Liver (tissue), 10 donors: ENCODE measurements at places on chromosomes 1 and 21. TPM values are rescaled to one million over a fixed set of nuclear protein-coding genes. Genes with fewer than 3 reads are reported as not detected.

GRCh38 chr1:113353580-113353979, 36.7 kb upstream of the MAGI3 start:
- no peak for DNase-seq
- H3K27ac ChIP-seq = no peak overlapping the region
- no peaks in the 10 kb centered on the region for H3K27me3 ChIP-seq
- H3K4me1 ChIP-seq = no peaks in the 10 kb centered on the region
- H3K36me3 ChIP-seq = no peaks in the 10 kb centered on the region

- no peaks in the 10 kb centered on the region for H3K27me3 ChIP-seq
- no peak for DNase-seq
- no peak overlapping the region for H3K4me3 ChIP-seq
- no peak overlapping the region for H3K27ac ChIP-seq
- no peaks in the 10 kb centered on the region for H3K4me1 ChIP-seq
- H3K36me3 ChIP-seq = no peaks in the 10 kb centered on the region
Measured at GRCh38 chr1:72462186-72462905, 180.0 kb upstream of the NEGR1 start.

DNA sequence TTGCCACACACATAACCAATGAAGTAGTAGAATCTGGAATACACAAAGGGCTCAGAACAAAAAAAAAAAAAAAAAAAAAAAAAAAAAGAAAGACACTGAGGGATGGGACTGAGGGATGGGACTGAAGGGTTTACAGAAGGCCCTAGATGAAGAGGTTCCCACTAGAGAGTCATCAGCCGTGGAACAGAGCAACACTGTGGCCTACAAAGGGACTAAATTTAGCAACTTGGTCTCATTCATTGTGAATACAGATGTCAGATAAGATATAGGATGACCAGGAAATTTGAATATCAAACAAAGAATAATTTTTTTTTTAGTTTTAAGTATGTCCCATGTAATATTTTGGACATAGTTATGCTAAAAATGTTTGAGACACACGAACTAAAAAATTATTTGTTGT, 62.1 kb downstream of the GLUL start:
- H3K27ac ChIP-seq = no peak overlapping the region
- no peak for DNase-seq
- H3K4me1 ChIP-seq = no peaks in the 10 kb centered on the region
- H3K36me3 ChIP-seq = no peaks in the 10 kb centered on the region
- no peaks in the 10 kb centered on the region for H3K27me3 ChIP-seq

DNA sequence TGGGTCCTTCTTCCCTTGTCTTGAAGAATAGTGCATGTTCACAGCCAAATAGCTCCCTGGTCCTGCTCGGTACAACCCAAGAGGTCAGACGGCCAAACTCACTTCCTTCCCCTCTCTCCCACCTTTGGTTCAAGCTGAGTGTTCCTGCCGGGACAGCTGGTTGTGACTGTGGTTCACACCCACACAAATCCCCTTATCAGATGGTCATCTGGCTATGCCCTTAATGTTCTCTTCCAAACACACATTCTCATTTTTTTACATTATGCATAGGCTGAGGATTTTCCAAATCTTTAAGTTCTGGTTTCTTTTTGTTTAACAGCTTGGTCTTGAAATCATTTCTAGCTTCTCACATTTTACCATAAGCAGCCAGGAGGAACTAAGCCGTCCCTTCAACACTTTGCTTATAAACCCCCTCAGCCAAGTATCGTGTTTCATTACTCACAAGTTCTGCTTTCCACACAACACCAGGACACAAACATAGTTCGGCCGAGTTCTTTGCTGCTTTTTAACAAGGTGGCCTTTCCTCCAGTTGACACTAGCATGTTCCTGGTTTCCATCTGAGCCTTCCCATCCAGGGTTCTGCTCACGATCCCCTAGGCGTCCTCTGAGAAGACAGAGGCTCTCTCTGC, 19.7 kb upstream of the TSPEAR start:
- no peaks in the 10 kb centered on the region for H3K36me3 ChIP-seq
- no peak overlapping the region for H3K4me3 ChIP-seq
- no peak for DNase-seq
- no peaks in the 10 kb centered on the region for H3K4me1 ChIP-seq

DNA sequence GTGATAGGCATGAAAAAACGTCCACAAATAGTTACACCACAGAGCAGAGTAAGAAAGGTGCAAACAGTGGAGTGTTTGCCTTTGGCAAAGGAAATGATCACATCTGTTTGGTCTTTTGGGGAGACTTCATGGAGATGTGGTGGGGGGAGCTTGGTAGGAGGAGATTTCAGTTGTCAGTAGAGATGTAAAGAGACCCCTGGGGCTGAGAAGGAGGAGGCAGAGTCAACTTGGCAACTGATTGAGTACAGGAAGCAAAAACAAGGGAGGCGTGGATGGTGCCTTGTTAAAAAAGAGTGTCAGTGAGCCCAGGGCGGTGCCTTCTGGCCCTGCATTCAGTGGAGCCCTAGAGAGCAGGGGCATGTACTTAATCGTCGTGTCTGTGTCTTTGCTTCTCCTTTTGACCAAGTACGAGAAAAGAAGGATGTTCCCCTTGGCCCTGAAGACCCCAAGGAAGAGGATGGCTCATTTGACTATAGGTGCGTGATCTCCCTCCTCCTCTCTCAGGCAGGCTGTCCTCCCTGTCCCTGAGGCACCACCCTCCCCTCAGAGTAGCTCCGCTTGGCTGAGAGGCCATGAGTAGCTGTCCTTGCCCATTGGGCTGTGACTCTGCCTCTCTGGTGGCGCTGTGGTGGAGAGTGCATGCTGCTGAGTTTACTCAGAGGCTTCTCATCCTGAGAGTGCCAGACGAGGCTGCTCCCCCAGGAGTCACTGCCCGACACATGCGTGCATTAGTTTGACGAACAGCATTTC, 30.4 kb upstream of the CNTN2 start:
- DNase-seq = no peak
- peaks cover 14% of the 10 kb centered on the region for H3K4me1 ChIP-seq
- H3K27ac ChIP-seq = no peak overlapping the region
- no peak overlapping the region for H3K4me3 ChIP-seq
- H3K27me3 ChIP-seq = no peaks in the 10 kb centered on the region

DNA sequence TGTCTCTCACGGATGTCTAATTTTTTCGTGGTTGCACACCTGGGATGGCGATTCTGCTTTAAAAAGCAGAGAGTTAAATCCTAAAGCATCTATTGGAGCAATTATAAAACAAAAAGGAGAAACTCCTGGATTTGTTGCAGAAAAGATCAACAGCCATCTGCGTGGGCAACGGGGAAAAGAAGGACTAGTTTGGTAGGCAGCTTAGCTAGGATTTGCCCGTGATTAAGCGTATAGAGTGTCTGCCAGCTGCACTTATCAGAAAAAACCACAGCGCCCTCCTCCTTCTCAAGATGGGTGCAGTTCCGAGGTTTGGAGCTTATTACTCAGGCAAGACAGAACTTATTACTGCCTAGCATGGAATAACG, 526 bp upstream of the SLC25A24 start:
- peaks cover 17% of the 10 kb centered on the region for H3K4me1 ChIP-seq
- no peaks in the 10 kb centered on the region for H3K36me3 ChIP-seq
- DNase-seq = no peak
- no peaks in the 10 kb centered on the region for H3K27me3 ChIP-seq
- peak overlapping the region; percentile 83 for H3K27ac ChIP-seq

DNA sequence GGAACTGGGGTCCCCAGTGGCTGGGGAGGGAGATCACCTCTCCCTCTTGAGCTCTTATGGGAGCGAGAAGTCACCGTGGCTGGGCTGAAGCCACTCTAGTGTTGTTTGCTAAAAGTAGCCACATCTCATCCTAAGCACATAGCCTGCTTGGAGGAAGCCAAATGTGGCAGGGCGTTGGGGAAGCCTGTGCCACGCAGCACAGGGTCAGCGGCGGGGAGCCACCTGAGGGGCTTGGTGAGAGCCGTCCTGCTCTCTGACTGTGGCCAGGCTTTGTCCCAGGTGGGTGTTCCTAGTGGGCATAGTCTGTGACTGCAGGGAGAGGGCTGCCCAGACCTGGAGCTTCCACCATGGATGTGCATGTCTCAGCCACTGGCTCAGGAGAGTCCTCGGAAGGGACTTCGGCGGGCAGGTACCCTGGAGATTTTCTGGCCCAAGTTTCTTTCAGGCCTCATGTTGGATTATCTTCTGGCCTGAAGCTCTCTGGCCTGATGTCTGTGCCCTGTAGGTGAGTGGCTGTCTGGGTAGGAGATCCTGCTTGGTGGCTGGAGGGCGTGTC, 38.9 kb downstream of the MORN1 start:
- H3K4me1 ChIP-seq = no peaks in the 10 kb centered on the region
- H3K27me3 ChIP-seq = no peaks in the 10 kb centered on the region
- H3K27ac ChIP-seq = no peak overlapping the region

The RUNX3 gene
- 1.1 TPM for total RNA-seq

DNA sequence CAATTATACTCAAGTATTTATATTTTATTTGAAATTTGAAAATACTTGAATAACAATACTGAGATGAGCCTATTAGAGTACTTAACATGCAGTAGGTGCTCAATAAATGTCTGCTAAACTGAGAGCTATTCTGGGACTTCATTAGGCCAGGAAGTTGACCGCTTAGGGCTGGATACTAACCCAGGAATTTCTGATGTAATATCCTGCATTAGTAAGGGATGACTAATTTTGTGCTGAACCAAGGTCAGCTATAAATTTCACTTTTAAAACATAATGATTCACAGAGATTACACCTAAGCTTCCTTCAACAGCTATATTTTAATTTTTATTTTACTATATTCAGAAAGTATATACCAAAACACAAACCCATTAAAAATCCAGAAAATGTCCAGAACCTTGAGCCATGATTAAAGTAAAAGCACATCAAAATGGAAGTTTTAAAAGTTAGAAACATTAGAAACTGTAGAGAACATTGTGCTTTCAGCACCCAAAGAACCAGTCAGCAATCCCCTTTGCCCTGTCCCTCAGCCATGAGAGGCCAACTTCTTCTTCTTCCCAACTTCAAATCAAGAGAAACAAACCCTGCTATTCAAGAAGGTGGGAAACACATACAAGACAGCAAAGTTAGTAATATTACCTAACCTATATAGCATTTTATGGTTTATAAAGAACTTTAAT, 35.4 kb downstream of the WNT2B start:
- H3K36me3 ChIP-seq = no peaks in the 10 kb centered on the region
- H3K4me1 ChIP-seq = no peaks in the 10 kb centered on the region
- H3K4me3 ChIP-seq = no peak overlapping the region
- no peak for DNase-seq

DNA sequence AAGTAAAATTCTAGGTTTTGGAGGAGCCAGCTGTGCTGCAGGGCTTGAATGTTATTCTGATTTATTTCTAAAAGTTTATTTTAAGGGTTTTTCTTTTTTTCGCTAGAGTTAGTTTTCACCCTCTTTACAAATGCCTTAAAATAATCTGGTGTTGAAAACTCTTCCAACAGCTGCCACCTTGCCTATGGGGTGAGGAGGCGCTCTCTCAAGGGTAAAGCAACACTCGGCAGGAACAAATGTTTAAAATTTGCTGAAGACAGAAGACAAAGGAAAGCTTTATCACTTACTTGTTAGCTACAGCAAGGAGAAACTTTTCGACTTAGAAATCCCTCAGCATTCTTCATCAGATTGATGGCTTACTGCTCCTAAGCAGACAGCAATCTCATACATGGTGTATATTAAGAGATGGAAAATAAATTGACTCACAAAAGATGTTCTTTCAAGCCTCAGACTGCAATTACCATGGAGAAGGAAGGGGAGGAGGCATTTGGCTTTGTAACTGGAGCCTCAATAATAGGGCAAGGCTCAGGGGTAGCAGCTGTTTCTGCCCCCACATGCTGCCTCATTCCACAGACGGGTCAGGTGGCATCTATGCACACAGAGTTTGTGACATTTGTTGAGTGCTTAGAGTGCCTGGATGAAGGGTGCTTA, 79.8 kb upstream of the RALGPS2 start:
- H3K36me3 ChIP-seq = no peaks in the 10 kb centered on the region
- no peaks in the 10 kb centered on the region for H3K27me3 ChIP-seq
- H3K27ac ChIP-seq = no peak overlapping the region
- no peak for DNase-seq
- no peak overlapping the region for H3K4me3 ChIP-seq
- peaks cover 4% of the 10 kb centered on the region for H3K4me1 ChIP-seq

DNA sequence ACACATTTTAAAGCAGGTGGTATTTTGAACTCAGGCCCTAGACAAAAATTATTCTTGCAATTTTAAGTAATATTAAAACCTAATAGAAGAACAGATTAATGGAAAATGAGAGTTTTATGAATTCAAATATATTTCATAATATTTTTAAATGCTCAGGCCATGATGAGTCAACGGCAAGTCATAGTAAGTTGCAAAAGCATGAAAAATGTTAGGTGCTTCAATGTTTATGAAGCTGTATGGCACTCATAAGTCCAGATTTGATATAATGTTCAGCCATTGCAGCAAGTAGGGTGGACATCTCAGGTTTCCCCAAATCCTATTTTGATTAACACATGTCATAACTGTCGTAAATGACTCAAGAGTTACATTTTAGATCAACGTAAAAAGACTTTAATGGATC, 112.6 kb downstream of the GRIK1 start:
- H3K27ac ChIP-seq = no peak overlapping the region
- no peak overlapping the region for H3K4me3 ChIP-seq
- H3K36me3 ChIP-seq = no peaks in the 10 kb centered on the region
- H3K4me1 ChIP-seq = no peaks in the 10 kb centered on the region
- no peak for DNase-seq

DNA sequence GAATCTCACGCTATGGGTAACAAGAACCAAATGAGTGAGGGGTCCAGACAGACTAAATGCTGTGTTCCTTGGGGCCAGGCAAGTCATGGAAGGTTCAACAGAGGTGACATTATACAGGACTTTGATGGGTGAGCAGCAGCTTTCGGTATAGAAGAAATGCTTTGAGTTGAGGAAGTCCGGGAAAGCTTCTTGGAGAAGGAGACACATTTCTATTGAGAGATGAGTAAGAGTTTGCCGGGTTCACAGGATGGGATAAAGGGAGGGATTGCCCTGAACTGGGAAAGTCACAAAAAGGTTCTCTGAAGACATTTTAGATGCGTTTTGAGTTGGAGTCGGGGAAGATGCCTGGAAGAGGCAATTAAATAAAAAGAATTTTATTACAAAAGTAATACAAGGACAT, 580 bp upstream of the AZIN2 start:
- peaks cover 14% of the 10 kb centered on the region for H3K4me1 ChIP-seq
- no peaks in the 10 kb centered on the region for H3K27me3 ChIP-seq
- peak overlapping the region; percentile 92 for H3K4me3 ChIP-seq
- H3K27ac ChIP-seq = no peak overlapping the region

The BARHL2 gene
- total RNA-seq = not detected

DNA sequence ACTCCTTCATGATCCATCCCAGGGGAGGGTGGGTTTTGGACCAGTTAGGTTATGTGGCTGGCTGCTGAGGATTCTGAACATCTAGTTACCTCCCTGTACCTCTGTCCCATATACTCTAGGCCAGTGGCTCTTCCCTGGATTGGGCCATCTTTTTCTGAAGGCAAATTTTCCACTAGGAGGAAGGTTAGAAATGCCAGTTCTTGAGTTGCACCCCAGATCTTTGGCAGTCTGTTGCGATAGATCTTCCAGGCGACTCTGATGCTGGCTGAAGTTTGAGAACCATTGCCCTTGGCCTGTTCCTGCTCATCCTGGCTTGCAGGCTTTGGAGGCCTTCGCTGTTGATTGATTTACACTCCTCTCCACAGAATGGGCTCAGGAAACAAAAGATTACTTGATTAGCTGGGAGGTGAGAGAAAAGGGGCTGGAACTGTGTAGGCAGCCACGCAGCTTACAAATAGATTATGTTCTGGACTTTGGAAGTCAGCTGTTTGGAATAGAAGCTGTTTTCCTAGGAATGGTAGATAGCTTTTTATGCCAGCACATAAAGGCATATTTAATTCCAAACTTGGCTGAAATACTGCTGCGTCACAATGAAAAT, 110.1 kb downstream of the MRPS6 start:
- no peaks in the 10 kb centered on the region for H3K27me3 ChIP-seq
- DNase-seq = no peak
- no peak overlapping the region for H3K4me3 ChIP-seq
- no peaks in the 10 kb centered on the region for H3K36me3 ChIP-seq
- no peaks in the 10 kb centered on the region for H3K4me1 ChIP-seq
